ENCODE measurements at places on chromosomes 16 and 17.

- no peak for DNase-seq
These were observed 29.1 kb downstream of the PIEZO1 start for GRCh38 chr16:88755745-88756443.

- DNase-seq: no peak
These were observed 6.1 kb upstream of the TBX2 start for GRCh38 chr17:61393550-61393903.

DNA sequence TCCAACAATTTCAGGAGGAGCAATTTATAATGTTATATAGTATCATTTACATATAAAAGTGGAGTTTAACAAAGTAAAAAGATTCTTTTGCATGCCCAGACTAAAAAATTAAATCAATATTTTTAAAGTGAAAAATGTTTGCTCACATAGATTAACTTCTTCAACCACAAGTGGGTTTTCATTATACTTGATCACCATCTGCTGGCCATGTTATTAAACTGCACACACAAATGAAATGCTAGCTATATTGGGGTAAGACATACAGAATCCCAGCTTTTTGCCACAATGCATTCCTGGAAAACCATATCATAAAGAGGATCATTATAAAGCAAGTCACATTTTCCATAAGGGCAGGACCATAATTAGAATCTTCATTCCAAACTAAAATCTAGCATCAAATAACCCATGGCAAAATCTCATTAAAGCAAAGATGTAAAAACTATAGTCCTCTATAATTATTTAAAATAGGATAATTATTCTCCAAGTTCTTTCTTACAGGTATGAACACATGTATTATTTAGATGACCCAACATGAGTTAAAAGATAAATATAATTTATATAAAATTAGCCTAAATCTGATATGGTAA lies 26.3 kb downstream of the CEP112 start:
- peak; percentile 55 for DNase-seq

- DNase-seq: no peak
These were observed 64.0 kb upstream of the GAS7 start for GRCh38 chr17:10262451-10262850.

DNA sequence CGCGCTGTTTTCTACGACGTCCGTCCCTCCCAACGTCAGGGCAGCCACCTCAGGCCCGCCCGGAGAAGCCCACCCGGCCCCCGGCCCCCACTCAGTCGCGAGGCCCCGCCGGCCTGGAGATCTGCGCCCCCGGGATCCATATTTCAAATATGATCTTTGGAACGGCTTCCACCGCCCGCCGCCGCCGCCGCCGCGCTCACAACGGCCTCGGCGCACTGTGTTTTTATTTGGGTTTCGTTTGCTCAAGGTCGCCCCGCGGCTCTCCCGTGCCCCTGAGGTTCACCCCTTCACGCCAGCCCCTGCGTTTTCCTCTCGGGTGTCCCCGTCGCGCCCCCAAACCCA lies 4.2 kb upstream of the CBX4 start:
- DNase-seq: no peak

DNA sequence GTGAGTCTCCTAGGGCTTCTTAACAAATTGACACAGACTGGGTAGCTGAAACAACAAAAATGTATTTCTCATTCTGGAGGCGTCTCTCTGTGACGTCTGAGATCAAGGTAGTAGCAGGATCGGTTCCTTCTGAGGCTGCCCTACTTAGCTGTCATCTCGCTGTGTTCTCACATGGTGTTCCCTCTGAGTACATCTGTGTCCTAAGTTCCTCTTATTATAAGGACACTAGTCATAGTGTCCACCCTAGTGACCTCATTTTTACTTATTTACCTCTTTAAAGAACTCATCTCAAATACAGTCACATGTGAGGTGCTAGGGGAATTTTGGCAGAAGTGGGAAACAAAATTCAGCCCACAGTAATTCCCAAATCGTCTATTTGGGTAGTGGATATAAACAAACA lies 529.1 kb downstream of the NPIPA7 start:
- DNase-seq: no peak

DNA sequence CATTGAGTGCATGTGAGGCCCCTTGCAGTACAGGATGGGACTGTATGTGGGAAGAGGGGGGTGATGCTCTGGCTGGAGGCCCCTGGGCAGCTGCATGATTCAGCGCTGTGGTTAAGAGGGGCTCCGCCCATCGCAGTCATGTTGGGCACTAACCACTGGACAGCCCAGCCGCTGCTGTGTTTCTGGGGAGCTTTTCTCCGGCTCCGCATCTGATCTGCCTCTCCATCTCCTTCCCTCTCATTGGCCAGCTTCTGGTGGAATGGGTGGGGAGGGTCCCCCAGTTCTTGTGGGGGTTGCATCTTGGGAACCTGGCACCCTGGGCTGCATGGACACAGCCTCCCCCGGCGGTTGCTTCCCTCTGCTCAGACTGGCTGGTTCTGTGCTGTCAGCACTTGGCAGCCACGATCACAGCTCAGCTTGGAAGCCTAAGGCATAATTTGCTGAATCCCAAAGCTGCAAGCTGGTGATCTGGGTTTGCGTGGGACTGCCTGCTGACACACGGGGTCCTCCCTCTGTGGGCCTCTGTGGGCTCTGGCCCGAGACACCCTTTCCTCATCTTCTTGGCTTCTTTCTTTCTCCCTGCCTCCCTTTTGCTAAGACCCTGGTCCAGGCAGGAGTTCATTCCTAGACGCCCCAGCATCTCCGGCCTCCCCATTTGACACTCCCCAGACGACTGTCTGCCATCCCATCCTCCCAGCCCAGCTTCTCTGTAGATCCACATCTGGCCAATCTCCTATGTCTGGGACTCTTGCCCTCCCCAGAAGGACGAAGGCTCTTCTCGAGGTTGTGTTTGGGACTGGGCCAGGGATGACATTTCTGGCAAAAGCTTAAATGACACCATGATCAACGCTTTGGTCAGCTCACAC lies 168.3 kb downstream of the SEC14L1 start:
- DNase-seq: no peak

GRCh38 chr16:78490847-78491246 lies 391.4 kb downstream of the WWOX start:
- DNase-seq: no peak

DNA sequence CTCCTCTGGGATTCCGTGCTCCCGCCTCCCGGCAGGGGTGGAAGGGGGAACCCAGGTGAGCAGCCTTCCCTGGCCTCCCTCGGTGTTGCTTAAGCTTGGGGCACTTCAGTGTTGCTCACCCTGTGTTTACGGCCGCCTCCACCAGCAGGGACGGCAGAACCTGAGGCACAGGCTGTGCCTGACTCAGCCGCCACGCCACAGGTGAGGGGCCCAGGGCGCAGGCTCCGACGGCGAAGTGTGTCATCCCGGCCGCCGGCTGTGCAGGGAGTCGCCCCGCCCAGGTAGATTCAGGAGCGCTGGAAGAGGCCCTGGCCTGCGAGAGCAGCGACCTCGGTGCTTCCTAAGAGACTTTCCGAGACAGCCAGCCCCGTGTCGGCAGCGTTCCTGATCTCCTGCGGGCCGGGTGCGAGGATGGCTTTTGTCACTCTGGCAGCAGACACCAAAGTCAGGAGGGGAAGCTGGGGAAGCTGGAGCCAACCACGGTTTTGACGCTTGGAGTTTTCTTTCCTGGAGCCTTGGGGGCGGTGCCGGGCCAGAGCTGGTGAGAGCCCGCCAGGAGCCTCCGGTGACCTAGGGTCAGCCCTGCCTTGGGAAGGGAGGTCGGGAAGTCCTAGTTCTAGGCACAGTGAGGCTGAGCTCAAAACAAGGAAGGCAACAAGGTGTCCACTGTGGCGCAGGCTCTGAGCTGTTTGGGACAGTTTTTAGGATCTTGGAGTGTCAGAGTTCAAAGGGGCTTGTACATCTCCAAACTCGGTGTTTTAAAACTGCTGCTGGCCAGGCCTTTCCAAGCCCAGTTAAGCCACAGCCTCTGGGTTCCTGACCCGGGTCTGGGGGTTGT lies 2.1 kb downstream of the GSE1 start:
- no peak for DNase-seq

GRCh38 chr17:81163703-81164370 lies 1.5 kb upstream of the PVALEF start:
- DNase-seq: no peak

DNA sequence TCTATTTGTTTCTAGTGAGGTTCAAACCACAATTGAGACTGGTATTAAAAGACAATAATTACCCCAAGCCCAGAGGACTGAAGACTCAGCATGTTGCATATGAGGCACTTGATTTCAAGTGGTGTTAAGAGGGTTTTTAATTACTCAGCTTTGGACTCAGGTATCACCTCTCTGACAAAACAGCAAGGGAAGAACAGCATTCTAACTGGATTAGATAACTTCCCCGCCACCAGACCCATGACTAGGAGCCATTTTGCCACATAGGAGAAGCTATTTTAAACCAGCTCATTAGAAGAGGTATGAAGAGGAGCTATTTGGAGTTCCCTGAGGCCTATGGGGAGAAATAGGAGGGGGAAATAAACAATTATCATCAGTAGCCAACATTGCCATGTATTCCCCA lies 226.1 kb upstream of the TOX3 start:
- DNase-seq: no peak

DNA sequence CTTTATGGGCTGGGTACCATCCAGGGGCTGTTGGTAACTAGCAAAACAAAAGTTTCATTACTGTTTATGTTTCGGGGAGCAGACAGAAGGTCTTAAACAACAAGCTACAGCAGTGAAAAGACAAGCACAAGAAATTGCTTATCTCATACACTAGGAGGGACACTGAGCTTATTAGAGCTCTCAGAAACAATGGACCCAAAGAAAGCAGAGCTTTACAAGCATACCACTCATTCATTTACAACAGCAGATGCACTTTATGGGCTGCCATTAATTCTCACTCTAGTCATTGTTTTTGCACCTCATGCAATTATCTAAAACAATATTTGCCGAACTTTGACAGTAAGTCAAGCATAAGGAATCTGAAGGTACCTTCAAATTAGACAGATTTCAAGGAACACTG lies 10.0 kb downstream of the KRT16 start:
- no peak for DNase-seq

GRCh38 chr17:5000237-5000639 lies 2.5 kb downstream of the KIF1C start:
- no peak for DNase-seq

GRCh38 chr16:89536886-89537548 lies 23.5 kb upstream of the RPL13 start:
- no peak for DNase-seq

- DNase-seq: no peak
These were observed 25.6 kb downstream of the IGSF6 start for GRCh38 chr16:21626659-21627277.

GRCh38 chr16:19883296-19883965 lies 1.2 kb downstream of the GPRC5B start:
- DNase-seq: no peak

- DNase-seq: no peak
These were observed 45.3 kb downstream of the DDX19A start for GRCh38 chr16:70391881-70392481.

DNA sequence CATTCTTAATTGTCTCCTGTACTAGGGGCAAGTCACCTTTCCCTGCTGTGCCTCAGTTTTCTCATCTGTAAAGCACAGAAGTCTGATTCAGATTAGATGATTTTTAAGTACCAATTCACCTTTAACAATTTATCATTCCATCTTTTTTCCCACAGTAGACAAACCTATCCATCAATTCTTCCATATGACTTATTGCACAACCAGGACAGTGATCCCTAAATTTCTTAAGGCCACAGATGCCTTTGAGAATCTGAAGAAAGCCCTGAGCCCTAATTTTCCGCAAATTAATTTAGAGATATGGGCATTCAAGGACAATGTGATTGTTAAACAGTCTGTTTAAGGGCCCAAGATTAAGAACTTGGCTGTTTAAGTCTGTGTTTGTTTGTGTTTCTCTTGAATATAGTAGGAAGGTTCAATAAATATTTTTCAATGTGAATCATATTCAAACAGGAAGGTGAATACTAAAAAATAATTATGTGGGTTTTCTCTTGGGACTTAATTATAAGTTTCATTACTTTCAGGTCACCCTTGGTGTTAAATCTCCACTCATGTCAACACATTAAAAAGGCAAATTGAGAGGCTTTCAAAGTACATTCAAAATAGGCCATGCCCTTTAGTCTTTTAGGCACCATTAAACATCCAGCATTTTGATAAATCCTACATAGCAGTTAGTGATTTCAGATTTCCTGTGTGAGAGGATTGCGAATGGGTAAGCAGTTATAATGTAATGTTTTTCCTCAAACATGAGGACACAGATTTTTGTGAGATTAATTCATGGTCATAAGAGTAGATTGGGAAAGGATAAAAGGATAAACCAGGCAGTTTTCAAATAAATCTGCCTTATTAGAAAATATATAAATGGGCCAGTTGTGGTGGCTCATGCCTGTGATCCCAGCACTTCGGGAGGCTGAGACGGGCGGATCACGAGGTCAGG lies 34.9 kb upstream of the MMD start:
- DNase-seq: no peak

DNA sequence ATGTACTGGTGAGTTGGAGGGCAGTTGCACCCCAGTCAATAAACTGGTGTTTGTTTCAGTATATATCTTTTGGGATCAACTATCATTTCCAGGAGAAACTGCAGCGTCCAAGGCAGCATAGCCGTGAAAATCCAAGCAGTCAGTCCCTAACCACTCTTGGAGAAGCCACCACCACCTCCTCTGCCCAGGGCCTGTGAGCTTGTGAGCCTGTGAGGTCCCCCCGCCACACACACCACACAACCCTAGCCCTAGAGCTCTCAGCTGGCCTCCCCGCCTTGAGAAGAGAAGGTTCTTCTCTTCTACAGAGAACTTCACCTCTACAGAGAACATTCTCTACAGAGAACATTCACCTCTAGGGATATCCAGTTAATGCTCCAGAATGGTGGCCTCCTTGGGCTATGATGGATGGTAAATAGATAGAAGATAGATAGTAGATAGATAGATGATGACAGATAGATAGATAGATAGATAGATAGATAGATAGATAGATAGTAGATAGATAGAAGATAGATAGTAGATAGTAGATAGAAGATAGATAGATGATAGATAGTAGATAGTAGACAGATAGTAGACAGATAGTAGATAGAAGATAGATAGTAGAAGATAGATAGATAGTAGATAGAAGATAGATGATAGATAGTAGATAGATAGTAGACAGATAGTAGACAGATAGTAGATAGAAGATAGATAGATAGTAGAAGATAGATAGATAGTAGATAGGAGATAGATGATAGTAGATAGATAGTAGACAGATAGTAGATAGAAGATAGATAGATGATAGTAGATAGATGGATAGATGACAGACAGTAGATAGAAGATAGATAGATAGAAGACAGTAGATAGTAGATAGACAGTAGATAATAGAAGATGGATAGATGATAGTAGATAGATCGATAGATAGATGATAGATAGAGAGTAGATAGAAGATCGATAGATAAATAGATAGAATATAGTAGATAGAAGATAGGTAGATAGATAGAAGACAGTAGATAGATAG lies 13.7 kb downstream of the ALOX15B start:
- DNase-seq: no peak

DNA sequence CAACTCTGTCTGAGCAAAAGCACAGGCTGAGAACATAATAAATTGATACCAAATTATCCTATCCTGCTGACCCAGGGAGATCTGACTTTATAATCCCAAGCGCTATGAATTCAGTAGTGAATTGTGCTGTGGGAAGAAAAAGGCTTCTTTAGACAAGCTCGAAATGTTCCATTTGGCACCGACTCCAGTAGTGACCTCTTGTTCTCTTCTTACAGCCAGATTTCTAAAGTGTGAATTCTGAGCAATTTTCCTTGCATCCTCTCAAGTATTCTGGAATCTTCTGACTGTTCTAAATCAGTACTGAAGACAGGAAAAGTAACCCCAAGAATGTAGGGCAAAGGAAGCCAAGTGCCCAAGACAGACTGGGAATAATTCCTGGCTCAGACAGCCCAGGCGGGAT lies 58.2 kb downstream of the CDYL2 start:
- DNase-seq: no peak

Measured in HEK293T (cell line).